GM19239 (cell line): ENCODE measurements at places on chromosomes 2 and 18.

DNA sequence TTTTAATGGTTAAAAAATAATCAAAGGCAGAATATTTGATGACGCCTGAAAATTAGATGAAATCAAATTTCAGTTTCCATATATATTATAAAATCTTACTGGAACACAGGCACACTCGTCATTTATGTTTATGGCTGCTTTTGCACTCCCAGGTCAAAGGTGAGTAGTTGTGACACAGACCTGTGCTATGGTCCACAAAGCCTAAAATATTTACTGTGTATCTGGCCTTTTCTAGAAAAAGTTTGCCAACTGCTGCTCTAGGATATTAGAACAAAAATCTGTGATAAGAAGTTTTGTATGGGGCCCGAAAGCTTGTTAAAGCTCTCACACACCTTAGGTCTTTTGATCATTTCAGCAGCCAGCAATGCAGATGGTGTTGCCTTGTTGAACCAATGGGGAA is 104.3 kb downstream of the PKP4 start:
- DNase-seq = no peak

- DNase-seq = no peak
Measured at GRCh38 chr2:152420363-152420762, 85.4 kb downstream of the FMNL2 start.

- DNase-seq = no peak
Measured at GRCh38 chr2:14569294-14569693, 63.2 kb upstream of the LRATD1 start.

DNA sequence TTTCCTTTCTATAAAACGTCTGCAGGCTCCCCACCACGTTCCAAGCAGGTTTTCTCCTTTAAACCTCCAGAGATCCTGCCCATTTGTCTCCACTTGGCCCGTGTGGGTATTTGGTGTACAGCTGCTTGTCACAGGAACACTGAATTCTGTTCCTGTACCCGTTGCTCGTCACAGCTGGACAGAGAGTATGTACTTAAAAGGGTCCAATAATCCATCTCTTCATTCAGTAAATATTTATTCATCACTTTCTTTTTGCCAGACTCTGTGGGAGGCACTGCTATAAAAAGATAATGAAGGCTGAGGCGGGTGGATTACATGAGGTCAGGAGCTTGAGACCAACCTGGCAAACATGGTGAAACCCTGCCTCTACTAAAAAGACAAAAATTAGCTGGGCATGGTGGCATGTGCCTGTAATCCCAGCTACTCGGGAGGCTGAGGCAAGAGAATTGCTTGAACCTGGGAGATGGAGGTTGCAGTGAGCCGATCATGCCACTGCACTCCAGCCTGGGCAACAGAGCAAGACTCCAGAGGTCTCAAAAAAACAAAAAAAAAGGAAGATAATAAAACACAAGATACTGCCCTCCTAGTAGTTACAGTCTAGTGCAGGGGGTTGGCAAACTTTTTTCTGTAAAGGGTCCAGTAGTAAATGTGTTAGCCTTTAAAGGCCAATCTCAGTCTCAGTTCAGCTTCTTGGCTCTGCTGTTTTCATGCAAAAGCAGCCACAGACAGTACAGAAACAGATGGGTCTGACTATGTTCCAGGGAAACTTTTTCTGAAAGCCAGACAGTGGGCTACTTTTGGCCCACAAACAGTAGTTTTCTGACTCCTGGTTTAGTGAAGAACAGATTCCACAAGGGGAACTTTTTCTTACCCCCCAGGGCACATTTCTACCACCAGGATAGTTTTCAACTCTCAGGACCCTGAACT is 309.9 kb upstream of the RAB12 start:
- DNase-seq = no peak

DNA sequence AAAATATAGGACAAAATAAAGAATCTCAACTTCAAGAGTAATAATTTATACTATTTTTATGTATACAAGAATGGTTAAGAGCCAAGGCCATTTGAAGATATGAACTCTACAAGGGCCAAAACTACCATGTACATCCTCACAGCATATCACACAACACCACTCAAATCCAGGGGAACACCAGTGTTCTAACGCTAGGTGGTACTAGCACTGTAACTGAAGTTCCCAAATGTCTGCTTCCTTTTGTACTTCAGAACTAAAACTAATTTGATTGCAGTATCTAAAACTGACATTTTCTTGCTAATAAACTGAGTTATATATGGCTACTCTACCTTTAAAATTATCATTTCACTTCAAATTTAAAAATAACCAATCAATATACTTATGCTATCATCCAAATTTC is 47.0 kb downstream of the REV1 start:
- no peak for DNase-seq

GRCh38 chr2:168165985-168166901 is 81.2 kb downstream of the STK39 start:
- no peak for DNase-seq
